ENCODE measurements at places on chromosomes 7 and 10.
A peak's percentile ranks its signal among the peaks of the same experiment; 100 is the strongest.

DNA sequence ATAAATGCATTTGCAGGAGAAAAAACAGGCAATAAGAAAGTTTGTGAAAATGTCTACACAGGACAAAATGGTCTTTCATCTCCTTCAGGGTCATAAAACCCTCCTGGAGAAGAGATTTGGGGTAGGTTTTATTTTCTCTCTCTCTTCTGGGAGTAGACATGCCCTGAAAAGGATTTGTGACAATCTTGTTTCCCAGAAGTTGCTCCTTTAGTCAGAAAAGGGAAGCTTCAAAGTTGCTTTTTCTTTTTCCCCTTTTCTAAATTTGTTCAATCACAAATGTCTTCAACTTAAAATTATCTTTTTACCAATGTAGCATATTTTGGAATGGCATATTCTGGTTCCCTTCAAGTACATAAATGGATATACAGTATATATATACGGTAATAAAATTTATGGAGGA, 9.4 kb upstream of the ANKRD22 start:
- no peak for DNase-seq

- no peak for DNase-seq
Observed at GRCh38 chr7:98864731-98865453, 4.9 kb downstream of the TMEM130 start.

GRCh38 chr7:26305090-26305868, 13.6 kb downstream of the SNX10 start:
- DNase-seq, result no peak

GRCh38 chr7:145224775-145225174, 388.9 kb upstream of the TPK1 start:
- DNase-seq, result no peak

GRCh38 chr10:86592413-86592812, 61.9 kb upstream of the OPN4 start:
- DNase-seq, result no peak

DNA sequence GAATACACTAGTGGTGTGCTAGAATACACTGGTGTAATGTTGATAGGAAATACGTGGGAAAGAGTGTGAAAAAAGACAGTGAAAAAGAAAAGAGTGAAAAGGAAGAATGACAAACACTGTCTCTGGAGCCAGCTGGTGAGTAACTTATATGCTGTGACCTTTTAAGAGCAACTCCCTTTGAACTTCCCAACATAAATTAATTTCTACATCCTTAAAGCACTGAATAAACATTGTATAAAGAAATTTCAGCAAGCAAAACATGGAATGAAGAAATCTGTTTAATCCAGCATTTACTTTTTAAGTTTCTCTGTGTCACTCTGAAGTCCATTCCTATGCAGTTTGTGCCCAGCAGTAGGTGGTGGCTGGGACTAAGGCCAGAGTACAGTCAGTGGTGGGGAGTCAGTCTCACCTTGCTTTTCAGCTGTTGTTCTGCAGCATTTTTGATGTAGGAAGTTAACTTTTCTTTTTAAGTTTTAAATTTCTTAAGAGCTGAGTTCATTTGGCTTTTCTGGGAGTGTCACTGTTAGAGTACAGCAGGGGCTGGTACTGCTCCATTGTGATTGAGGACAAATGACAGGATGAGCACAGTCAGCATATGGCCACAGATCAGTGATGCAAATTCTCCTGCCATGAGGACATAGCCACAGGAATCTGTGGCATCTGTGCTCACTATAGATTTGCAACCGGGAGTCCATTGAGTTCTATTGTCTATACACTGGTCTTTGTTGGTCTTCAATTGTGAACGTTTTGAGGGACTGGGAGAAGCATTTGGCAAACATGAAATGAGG, 321.8 kb downstream of the ZNF248 start:
- DNase-seq, result no peak

GRCh38 chr7:37670436-37670835, 13.1 kb upstream of the GPR141 start:
- DNase-seq, result no peak

- no peak for DNase-seq
Observed at GRCh38 chr7:77549106-77549870, 12.2 kb downstream of the PTPN12 start.

DNA sequence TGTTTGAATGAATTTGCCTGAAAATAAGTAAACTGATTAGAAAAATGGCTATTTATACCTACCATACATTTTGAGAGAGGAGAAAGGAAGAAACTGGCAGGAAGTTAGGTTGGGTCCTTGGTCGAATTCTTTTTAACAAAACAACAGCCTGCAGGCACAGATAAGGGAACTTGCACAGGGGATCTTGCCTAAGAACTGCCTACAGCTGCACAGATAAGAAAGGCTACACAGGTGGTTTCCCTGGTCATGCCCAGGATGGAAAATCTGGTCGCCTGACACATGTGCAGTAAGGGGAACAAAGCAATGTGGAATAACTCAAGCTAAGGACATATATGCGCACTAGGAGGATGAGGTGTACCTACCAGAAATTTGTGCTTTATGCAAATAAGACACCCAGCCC, 732.1 kb upstream of the POT1 start:
- DNase-seq, result no peak

DNA sequence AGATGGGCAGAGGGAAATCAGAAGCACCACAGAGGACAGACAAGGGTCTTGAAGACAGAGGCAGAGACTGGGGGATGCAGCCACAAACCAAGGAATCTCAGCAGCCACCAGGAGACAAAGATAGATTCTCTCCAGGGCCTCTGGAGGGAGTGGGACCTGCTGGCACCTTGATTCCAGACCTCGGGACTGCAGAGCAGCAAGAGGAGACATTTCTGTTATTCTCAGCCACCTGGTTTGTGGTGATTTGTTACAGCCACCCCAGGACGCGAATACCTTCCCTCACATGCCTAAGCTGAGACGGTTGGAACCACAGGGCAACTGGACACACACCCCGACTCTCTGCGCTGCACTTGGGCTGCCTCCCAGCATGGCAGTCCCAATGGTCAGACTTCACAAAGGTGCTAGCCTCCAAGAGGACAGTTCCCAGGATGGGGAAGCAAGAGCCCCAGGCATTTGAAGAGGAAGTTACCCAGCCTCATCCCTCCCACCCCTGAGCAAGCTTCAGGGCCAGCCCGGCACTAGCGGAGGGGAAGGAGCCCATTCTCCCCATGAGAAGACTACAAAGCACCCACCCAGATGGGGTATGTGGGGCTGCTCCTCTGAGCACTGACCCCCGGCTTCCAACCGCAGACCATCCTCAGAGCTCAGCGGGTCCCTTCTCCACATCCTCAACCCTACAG, 104.6 kb upstream of the INSIG1 start:
- DNase-seq, result no peak

GRCh38 chr7:2711895-2712675, 24.1 kb downstream of the AMZ1 start:
- DNase-seq, result no peak

DNA sequence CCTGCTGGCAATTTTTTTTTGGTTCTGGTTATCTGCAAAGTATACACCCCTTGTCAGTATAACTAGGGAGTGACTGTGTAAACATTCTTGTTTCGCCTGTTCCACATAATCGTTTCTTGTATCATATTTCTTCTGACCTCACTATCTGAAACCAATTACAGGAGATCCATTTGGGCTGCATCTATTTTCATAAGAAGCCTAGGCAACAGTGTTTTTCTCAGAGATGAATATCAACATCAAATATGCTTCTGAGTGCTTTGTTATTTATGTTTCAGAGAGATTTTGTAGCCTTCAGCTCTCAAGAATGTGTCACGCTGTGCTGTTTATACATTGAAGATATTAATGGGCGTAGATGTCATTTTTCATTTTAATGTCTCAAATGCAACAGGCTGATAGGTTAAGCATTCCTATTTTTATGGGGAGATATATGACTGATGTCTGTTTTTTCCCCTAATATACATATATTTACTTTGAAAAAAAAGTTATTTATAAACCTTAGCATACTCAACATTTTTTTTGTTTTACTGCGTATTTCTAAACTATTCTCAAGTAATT, 115.5 kb downstream of the FOXP2 start:
- DNase-seq, result no peak

- DNase-seq, result no peak
Observed at GRCh38 chr7:115005251-115005650, 83.4 kb downstream of the MDFIC start.

GRCh38 chr10:76523246-76523645, 1091.8 kb downstream of the LRMDA start:
- DNase-seq, result no peak

GRCh38 chr7:69047151-69047754, 551.0 kb upstream of the AUTS2 start:
- DNase-seq, result no peak

GRCh38 chr10:6382081-6382480, 179.3 kb downstream of the PFKFB3 start:
- DNase-seq, result peak; percentile 36

GRCh38 chr10:75035975-75036708, 75.3 kb upstream of the SAMD8 start:
- no peak for DNase-seq

DNA sequence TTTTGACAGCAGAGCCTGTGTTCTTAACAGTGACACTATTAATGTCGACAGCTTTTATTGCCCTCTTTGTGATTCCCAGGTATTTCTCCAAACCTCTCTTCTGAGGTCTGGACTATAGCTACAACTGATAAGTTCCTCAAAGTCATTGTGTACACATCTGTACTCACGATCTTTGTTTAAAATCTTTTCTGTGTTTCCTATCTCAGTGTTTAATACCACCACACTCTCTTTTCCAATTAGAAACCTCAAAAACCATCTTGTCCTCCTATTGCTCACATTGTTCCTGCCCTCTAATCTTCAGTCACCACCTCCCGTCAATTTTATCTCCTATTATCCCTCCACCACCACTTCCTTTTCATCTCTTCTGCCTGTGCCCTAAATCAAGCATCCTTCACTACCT, 12.9 kb upstream of the WASL start:
- no peak for DNase-seq

- DNase-seq, result no peak
Observed at GRCh38 chr10:28685717-28686116, 8.4 kb downstream of the BAMBI start.

DNA sequence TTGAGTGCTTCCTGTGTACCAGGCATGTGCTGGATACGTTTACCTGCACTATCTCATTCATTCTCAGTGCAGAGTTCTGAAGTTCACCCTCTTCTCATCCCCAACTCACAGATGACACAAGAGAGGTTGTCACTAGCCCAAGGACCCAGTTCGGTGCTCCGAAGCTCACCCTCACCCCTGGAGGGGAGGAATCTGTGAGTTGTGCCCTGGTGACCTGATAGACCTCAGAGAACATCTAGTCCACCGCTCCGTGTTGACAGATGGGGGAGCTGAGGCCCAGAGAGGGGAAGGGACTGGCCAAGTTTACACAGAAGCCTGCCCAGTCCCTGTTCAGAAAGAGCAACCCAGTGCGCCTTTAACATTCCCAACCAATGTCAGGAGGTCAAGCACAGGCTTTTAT, 44.8 kb upstream of the EMX2 start:
- DNase-seq, result no peak

DNA sequence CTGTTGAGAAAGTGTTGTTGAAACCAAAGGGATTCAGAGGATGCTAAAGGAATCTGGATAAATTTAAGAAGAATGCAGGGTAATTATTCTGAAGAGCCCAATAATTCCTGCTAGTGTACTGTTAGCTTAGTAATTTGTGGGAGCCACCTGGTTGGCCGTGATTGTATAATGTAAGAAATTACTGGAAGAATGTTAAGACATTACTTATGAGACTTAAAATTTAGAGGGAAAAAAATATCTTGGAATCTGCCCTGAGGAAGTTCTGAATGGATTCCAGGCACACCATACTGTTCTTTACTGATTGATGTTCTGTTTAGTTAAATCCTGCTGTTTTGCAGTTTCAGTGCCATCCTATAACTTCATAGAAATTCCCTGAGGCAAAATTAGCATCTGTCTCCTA, 155.0 kb upstream of the RHOBTB1 start:
- no peak for DNase-seq

DNA sequence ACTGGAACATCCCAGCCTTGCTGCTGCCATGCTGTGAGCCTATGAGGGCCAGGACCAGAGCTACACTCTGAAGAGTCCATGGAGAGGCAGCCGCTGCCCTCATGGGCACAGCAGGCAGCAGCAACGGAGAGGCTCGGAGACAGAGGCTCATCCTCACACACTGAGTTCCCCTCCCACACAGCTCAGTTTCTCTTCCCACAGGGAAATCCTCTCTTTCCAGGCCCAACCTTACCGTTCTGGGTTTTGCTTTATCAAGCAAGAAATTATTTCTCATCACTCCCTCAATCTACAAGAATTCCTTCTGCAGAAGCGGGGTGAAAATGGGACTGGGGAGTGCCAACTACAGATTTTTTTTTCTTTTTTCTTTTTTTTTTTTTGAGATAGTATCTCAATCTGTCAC, 36.6 kb downstream of the GOLGA7B start:
- DNase-seq, result no peak

DNA sequence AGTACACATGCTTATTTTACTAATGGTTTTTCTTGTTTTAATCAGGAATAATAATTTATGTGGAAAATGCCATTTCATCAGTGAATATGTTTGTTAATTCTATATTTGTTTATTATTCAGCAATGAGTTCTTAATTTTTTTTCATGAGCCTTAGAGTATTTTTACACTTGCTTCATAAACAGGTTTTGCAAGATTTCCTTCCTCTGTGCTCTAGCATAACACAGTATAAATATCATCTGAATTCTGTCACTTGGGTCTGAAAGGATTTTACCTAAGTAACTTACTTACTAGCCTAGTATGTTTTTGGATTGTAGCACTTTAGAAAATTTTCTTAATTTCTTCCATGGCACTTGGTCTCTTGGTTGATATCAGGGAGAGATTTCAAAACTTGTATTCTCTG, 45.8 kb downstream of the GLCCI1 start:
- no peak for DNase-seq

DNA sequence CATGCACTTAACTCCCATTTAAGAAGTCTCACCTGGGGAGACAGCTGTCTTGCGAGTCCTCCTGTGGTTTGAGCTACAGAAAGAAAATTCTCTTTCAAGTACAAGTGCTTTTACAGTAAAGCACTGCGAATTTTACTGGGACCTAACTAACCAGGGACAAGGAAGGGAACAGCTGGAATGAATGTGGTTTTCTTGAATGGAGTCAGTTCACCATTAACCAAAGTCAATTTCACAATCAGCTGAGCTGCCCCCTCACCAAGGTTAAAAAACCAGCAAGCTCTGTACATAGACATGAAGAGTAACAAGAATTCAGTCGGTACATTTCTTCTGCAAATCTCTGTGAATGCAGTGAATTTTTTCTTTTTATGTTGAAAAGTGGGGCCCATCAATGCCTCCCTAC, 56.3 kb downstream of the GFRA1 start:
- DNase-seq, result no peak

GRCh38 chr7:105009667-105010503, 4.1 kb upstream of the KMT2E start:
- DNase-seq, result no peak

- DNase-seq, result no peak
Observed at GRCh38 chr10:130105724-130106123, 4.9 kb downstream of the C10orf143 start.

DNA sequence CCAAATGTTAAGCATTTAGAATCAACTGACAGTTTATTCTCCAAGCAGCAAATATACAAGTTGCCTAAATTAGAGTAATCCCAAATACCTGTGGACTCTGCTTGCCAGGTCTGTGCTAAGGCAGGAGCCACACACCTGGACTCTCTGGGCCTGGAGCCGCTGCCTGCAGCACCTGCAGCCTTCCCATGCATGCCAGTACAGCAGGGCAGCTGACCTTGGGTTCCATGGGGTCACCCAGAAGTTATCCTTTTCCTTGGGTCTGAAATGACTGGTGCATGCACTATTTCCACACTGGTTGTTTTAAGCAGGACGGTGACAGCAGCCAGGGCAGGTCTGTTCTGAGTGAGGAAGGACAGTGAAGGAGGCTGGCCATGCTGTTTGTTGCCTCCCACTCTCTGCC, 573.2 kb downstream of the GLRX3 start:
- no peak for DNase-seq

GRCh38 chr10:5531558-5532306, 7.0 kb downstream of the CALML3 start:
- no peak for DNase-seq
